ENCODE measurements at places on chromosomes 6 and 20.

GRCh38 chr6:42336431-42336830 is 115.3 kb downstream of the TRERF1 start:
- DNase-seq = no peak

DNA sequence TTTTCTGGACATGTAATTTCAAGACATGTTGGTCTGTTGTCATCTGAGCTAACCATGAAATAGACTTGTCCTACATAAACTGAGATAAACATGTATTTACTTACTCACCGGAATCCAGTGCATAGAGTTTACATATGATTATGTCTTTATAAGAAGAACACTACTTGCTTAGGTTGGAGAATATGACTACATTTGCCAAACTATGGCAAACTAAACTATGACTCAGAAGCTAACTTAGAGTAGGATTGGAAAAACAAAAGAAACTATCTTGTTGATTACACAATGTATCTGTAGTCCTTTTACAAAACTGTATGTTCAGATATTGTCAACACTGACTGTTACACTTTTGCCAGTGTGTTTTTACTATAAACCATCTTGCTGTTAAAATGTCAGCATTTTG is 113.3 kb downstream of the CRYBG1 start:
- DNase-seq = no peak

DNA sequence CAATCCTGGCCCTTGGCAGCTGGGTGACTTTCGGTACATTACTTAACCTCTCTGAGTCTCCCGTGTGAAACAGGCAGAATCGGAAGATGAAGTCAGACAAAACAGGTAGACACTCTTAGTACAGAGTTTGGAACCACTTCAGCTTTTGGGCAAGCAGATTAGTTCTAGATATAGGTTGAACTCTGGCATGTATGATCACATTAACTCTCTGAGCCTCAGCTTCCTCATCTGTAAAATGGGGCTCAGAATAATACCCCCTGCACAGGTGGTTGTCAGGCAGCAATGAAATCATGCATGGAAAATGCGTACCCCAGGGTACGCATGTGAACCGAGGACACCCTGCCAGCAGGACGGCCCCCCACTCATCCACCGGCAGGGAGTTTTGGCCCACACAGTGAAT is 87.7 kb downstream of the KCNB1 start:
- no peak for DNase-seq

DNA sequence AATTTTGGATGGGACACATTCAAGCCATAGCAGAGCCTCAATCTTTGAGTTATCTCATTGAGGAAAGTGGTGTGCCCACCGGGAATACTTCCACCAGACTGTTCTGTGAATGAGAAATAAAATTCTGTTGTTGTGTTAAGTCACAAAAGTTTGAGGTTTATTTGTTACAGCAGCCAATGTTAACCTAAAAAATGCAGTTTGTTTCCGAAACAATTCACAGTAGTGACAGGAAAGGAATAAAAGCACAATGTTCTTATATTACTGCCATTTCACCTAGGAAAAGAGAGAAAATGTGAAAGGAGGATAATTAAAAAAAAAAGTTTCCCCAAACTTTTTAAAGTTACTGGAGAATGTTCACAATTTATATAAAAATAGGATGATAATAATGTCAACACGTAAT is 344.6 kb downstream of the CD83 start:
- no peak for DNase-seq

GRCh38 chr6:152394303-152394702 is 242.9 kb downstream of the SYNE1 start:
- DNase-seq = no peak

- no peak for DNase-seq
Measured at GRCh38 chr20:10673842-10674683, at the start of gene JAG1. Gene JAG1, minus strand, starts transcription at chr20:10673999. Its CDS starts 469 bp downstream, at chr20:10673530.

DNA sequence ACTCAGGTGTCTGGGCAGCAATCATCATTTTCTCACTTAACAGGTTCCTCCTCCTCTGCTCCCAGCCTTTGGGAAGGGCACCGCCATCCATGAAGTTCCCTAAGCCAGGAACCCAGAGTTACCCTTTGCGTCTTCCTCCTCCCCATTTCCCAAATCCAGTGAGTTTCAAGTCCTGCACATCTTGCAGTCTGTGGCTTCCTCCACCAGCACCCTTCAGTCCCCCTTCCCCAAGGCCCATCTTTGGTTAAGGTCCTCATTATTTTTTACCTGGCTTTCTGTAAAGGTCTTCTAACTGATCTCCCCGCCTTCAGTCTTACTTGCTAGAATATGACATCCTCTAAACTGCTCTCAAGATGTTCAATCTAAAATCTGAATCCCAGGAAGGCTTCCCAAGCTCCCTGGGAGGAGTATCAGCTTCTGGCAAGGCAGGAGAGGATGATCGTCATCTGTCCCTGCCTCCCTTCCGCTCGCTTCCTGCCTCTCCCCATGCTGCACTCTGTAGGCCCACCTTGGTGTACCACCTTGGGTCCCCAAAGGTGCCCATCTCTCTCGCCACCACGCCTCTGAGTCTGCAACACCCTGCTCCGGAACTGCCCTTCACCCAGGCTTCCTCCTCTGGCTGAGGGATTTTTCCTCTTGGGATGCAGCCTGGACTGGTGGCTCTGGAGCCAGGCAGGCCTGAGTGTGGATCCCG is 11.4 kb upstream of the DUSP22 start:
- no peak for DNase-seq
